Pancreas (tissue), 10 donors: ENCODE measurements at places on chromosomes 5 and 9. TPM values are rescaled to one million over a fixed set of nuclear protein-coding genes. Genes with fewer than 3 reads are reported as not detected.

DNA sequence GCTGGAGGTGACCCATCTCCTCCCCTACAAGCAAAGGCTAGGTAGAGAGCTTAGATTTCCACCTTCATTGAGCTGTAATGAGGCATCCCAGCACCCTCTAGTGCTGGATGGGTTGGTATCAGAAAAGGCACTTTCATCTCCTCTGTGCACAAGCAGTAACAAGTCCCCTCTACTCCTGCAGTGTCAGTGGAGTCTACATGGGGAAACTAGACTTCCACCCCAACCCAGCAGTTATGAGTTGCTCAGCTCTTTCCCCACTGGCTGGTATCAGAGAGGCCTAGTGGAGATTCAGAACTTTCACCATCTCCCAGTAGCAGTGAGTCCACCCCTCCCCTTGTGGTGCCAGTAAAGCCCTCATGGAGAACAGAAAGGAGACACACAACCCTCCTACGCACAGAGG is 17.9 kb downstream of the FCN1 start:
- DNase-seq: no peak

DNA sequence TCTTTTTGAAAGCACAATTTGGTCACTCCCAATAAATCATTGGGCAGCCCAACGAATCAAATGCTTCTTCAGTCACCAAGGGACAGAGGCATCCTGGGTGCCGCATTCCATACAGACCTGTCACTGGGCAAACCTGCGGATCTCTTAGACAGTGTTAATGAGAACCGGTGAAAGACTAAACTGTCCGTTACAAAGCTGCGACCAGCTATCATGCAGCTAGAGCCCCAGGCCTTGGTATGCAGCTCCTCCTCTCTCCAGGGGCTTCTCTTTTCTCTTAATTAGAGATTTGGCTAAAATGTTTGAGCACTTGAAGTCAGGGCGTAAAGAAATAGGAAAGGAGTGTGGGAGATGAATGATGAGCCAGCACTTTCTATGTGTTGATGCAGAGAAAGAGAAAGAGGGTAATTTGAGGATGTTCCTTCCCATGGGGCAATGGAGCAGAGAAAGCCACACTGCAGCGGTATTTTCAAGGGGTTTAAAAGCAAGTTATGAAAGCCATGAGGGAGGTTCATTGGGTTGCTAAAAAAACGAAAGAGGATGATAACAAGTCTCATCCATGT is 175.3 kb downstream of the RFK start:
- DNase-seq: no peak

Gene CLIC3
- total RNA-seq: 0.44 TPM

GRCh38 chr9:86185872-86186271 is 73.6 kb downstream of the C9orf153 start:
- DNase-seq: no peak

DNA sequence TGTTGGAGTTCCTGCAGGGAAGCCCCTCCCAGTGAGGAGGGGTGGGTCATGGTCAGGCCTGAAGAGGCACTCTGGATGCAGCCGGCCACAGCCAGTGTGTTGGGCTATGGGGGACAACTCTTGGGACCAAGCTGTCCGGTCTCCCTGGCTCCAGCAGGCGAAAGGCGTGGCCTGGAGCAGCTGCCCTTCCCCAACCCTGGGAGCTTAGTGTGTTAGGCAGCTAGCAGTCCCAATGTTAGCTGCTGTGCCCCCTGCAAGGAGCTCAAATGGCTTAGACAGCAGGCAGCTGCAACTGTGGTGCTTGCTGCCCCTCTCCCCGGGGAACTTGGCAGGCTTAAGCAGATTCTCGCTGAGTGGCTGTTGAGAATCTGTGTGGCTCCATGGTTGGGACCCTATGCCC is 67.5 kb upstream of the ACTBL2 start:
- no peak for DNase-seq

GRCh38 chr5:7682379-7682778 is 168.6 kb downstream of the CFAP90 start:
- DNase-seq: no peak

GRCh38 chr5:144003636-144004035 is 166.8 kb downstream of the YIPF5 start:
- no peak for DNase-seq

Gene VCAN
- 12.2 TPM for total RNA-seq

Gene PCDHGA8
- 0.93 TPM for total RNA-seq

Gene PCDHB14
- total RNA-seq: 2.7 TPM

DNA sequence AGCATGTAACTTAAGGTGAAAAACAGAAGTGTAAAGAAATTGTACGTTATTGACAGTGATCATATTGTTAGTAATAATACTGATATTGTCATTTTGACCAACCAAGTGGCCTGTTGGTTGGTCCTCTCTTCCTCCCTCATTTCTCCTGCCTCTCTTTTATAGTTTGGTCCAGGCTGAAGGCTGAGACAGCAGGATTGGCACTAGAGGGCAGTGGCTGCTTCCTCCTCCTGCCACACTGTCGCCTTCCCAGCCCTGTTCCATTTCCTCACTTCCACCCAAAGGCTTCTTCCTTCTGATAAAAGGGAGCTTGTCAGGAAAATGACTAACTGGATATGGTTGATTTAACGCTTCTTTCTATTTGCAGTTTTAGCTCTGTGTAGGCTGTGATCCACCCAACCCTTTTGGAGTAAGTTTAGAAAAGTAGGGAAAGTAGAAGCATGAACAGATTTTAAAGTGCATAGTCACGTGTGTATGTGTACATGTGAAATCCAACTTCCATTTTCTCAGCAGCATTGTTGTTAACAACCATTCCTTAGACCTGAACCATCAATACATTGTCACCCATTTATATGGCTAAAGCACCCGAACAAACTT is 35.6 kb downstream of the PTCD2 start:
- no peak for DNase-seq

Gene SNAPC4
- total RNA-seq: 4.2 TPM

- DNase-seq: no peak
Observed at GRCh38 chr5:155735388-155735787, 591.6 kb upstream of the SGCD start.

GRCh38 chr5:132526290-132526973 is 16.9 kb downstream of the IL5 start:
- DNase-seq: no peak

- no peak for DNase-seq
Observed at GRCh38 chr9:98450496-98450895, 195.0 kb upstream of the TBC1D2 start.

DNA sequence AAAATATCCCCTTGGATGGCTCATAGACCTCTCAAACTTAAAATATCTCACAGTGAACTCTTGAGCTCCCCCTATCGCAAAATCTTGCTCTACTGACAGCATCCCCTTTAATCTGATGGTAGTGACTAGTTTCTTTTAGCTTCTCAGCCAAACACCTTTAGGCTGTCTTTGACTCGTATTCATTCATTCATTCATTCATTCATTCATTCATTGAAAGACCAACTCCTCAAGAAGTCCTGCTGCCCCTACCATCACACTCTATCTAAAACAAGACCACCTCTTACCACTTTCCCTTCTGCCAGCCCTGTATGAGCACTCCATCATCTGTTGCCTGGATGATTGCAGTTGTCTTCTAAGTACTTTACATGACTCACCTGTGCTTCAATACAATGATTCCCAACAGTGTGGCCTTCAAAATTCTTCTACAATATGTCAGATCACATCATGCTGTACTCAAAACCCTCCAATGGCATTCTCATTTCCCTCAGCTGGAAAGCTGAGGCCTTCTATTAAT is 46.8 kb downstream of the ITGA2 start:
- DNase-seq: no peak

DNA sequence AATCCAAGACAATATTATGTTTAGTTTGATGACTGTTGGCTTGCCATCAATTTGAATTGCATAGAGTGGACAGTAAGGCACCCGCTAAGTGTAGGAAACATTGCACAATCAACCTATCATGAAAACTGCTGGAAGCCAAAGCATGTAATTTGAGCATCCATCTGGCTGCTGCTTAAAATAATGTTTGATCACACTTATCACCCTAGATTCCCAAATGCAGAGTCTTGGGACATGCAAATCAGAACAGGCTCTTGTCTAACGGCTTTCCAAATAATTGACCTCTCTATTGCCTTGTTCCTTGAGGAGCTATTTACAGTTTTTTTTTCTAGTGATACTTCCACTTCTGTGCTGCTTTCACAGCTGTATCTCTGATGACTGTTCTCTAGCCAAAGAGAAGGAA is 342.1 kb downstream of the PRR16 start:
- DNase-seq: no peak

Gene LRRC19
- total RNA-seq: 0.42 TPM

DNA sequence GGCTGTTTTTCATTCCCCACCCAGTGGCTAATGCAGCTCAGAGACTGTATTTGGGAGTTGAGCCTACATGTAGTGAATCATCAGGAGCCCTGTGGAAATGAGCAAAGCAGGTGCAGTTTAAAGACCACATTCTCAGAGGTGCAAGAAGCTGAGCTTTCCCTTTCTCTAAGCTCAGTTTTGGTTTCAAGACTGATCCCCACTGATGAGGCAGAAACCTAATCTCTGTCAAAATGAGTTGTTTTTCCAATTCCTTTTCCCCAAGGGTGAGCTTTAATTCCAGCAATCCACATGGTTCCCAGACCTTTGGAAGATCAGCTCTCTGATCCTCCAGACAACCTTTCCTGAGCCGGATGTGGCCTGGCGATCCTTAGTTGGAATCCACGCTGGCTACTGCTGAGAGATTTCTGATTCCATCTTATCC is 420.5 kb downstream of the EBF1 start:
- no peak for DNase-seq

DNA sequence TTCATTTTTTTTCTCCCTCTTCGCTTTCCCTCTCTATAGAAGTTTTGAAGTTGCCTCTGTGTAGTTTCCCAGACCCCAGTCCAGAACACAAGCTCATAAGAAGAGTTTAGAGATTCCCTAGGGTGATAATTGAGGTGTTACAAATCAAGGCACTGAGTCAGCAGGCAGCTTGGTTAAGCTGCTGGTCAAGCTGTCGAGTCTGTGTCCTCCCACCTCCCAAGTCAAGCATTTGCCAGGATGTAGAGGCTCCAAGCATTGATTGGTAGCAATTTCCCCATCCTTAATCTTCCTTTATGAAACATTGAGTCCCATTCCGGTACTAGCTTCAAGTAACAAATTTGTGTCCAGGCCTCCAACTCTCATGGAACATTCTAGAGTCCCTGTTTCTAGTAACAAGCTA is 47.5 kb upstream of the SLC1A1 start:
- DNase-seq: no peak

Gene FAM240B
- not detected for total RNA-seq

DNA sequence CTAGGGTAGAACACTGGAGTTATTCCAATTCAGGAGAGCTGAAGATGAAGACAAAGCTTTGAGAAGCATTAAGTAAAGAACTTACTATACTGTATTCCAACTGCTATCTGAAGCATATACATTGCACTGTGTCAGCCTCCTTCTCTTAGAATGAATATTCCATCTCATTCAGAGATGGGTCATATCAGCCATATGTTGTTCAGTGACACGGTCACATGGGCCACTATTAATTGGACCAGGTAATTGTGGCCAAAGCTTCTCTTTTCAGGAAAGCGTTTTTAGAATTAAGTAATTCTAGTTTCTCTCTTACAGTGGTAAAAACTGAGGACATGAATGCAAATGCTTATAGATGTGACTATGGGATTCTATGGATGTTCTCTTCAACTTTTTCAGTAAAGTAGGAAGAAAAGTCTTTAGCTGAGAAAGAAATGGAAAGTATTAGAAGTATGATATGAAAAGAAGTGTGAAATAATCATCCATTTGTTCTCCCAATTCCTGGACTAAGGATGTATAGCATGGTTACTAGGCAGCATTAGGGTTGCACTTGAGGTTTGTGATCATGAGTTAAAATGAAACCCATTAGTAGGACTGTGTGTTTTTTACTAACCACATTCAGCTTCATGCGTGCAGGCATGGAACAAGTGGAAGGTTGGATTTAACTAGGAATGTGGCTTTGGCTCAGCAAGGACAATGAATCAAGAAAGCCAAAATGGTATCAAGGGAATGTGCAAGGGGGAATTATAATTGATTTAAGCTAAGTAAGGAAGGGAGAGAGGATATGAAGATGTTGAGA is 40.9 kb downstream of the CETN3 start:
- no peak for DNase-seq

GRCh38 chr5:108707141-108707540 is 40.6 kb upstream of the FER start:
- no peak for DNase-seq

DNA sequence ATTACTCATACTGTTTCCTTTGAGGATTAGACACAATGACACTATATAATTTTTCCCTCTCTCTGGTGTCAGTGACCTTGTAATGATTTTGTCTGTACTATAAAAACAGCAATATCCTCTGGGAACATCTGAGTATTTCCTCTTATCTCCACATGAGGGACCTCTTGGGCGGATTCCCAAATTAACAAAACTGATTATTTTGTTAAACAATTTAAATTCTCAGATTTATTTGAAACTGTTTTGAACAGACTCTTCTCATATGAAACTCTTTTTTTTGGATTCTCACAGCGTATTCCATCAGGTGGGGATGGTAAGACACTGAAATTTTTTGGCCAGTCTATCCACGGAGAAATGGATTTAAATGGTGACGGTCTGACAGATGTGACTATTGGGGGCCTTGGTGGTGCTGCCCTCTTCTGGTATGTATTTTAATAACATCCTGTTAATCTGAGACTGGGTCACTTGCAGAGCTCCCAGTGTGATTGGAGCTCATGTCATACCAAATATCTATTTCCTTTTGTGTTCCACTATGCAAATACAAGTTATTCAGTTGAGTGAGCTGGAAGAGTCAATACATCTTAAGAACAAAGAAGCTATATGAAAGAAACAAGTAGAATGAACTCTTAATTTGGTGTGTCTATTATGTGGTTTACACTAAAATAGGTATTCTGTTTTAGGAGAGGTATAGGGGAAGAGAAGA is 73.8 kb upstream of the ITGA2 start:
- DNase-seq: no peak

Gene CD72
- 3.4 TPM for total RNA-seq

GRCh38 chr5:120446901-120447300 is 17.2 kb upstream of the PRR16 start:
- no peak for DNase-seq

DNA sequence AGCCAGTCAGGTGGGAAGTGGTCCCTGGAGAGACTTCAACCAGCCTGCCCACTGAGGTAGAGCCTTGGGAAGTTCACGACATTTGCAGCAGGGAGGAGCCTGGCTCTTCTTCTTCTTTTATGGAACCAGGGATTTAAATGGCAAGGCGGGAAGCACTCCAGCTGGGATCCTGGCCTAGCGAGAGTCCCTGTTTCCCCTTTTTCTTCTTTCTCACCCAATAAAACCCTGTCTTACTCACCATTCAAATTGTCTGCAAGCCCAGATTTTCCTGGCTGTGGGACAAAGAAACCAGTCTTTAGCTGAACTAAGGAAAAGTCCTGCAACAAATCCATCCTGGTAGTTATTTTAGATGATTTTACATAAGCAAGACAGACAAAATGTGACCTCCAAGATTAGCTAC is 503.7 kb downstream of the CDH10 start:
- DNase-seq: no peak

DNA sequence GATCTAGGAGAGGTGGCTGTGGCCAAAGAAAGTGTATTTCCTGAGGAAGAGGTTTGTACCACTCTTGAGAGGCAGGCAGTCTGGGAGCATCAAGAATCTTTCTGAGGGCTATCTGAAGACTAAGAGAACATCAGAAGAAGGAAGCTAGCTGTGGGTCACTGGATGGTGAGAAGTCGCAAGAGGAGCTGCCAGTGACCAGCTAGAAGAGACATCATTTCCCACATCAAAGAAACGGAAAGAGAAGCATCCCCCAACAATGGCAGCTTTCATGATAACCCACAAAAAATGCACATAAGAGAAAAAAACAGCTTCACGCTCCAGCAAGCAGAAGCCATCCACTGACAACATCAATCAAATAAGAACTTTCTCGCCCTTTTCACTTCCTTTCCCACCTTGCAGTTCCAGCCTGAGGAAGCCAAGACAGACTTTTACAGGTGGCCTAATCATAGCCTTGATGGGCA is 25.0 kb upstream of the CEP78 start:
- DNase-seq: no peak

Gene TNC
- total RNA-seq: 7.3 TPM

Gene ACTBL2
- total RNA-seq: 0.37 TPM

Gene DIAPH1
- total RNA-seq: 72.7 TPM
